GM12891 (cell line): ENCODE measurements at places on chromosomes 6 and 20.
A peak's percentile ranks its signal among the peaks of the same experiment; 100 is the strongest.

- DNase-seq = no peak
These were observed 65.0 kb downstream of the PSMG4 start for GRCh38 chr6:3323696-3324261.

DNA sequence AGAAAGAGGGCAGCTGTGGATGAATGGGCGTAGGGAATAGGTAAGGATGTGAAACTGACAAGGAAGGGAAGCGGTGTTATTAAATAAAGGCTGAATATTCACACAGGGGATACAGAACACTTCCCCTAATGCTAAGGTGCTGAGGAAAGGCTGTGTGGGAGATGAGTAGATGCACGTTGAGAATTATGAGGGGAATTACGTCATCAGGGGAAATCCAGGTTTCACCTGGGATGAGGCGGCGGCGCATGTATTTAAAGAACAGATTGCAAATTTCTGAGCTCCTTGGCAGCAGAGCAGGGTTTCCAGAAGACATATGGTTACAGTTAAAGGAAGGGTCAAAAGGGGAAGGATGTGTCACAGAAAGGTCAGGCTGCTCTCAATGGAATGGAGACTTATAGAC, 28.7 kb upstream of the EDN1 start:
- DNase-seq = no peak

DNA sequence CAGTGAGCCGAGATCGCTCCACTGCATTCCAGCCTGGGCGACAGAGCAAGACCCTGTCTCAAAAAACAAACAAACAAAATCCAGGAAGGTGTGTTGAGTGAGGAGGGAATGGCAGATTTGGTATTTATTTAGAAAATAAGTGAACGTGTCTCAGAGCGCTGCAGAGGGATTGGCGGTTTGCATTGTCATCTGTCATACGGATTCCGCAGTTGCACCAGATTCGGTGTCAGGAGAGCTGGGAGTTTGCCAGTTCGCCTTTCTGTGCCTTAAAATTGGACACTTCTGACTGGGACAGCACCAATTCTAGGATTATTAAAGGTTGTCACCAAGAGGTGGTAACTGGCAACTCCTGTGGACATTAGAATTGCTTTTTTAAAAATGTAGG, 912 bp downstream of the SNRNP48 start:
- no peak for DNase-seq

DNA sequence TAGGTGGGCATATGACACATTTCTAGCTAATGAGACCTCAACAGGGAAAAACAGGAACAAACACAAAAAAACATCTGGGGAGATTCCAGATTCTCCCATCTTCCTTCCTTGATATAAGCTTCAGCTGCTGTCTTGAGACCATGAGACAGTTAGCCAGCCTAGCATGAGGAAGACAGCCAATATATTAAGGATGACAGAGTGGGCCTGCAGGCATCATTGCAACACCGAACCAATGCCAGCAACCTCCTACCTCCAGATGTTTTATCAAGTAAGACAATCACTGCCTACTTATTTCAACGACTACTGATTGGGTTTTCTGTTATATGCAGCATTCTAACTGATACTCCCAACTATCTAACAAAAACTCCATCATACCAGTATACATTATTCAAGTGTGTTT, 119.0 kb downstream of the ISM1 start:
- no peak for DNase-seq

DNA sequence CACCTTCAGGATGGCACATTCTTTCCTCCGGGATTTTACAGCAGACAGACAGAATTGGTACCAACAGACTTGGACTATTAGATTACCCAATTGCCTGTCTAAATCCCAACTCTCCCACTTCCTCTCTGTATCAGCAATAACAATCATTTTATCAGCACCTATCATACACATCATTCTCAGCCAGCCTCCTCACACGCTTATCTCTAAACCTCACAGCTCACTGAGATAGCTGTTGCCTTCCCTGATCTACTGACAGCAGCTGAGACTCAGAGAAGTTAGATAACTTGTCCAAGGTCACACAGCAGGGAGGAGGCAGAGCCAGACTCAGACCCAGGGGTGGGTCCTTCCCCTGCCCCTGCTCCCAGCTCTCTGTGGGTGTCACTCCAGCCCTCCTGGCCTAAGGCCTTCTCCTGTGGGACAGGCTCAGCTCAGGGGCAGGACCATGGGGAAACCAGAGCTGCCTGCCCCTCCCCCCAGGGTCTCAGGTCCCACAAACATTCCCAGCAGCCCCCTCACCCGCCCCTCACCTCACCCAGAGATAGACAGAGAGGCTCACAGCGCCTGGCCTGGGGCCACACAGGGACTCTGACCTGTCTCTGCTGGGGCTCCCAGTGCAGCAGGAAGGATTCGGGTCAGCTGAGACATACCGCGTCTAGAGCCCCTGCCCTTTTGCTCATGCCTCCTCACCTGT, 92.8 kb downstream of the GRM4 start:
- no peak for DNase-seq

DNA sequence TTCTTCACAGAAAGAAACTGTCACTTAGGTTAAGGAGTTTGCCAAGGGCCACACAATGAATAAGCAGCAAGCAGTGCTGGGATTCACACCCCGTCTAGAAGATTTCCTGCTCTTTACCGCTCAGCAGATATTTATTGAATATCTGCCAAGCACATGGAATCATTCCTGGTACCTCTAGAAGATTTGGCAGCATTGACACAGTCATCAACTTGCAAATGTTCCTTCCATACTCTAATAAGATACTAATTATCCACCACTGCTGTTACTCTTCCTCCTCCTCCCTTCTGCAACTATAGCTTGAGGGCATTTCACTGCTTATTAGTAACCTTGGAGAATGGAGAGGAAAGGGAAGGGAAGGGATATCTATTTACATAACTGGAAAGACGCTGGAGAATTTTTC, 13.0 kb downstream of the MOXD1 start:
- DNase-seq = no peak

DNA sequence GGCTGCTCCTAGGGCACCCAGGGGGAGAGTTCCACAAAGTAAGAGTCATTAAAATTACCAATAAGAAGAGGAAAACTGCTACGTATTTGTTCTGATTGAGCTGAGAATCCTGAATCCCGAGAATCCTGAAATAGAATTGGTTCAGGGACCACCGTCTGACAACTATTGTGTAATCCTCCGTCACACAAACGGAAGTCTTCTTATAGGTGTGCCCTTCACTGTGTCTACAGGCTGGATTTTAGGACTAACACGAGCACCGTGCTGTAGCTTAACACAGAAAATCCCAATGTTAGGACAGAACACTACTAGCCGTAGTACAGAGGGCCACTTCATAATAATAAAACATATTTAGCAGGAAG, 50.6 kb upstream of the RNF182 start:
- DNase-seq = no peak

DNA sequence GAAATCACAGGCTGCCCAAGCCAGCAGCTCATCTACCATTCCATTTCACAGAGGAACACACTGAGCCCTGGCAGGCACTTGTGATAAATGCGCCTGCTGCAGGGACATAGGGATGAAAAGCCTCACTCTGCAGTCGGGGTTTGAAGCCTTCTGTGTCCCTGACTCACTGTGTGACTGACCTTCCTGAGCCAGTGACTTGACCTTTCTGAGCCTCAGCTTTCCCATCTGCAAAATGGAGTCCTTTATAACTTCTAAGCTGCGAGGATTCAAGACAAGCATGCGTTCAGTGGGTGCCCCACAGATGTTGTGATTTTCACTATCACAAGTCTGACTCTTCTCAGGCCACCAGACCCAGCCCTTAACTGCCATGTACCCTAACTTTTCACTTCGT, 5.5 kb downstream of the TGM2 start:
- no peak for DNase-seq

GRCh38 chr6:2021713-2022125, 223.7 kb downstream of the GMDS start:
- no peak for DNase-seq

- no peak for DNase-seq
These were observed 9.0 kb downstream of the CST9 start for GRCh38 chr20:23596579-23597250.

DNA sequence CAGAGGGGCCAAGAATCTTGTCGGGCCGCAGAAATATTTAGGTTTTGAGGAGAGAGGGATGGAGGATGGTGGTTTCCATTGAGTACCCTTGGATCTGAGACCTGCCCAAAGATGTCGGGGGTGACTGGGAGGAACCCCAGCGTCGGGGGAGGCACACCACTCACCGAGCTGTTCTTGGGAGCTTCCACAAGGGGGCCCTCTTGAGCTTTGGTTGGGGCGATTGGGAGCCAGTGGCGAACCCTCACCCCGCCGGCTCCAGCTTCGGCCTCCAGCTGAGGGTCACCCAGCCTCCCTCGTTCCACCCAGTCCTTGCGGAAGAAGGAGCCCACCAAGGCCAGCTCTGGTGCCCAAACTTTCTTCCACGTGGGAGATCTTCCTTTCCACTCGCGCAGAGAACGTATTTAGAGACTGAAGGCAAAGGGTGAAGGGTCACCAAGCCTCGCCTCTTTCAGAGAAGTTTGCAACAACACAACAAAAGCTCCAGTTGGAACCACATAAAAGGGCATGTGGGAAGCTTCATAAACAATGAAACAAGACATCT, 33.6 kb downstream of the APCDD1L start:
- peak; percentile 67 for DNase-seq
